ENCODE measurements at places on chromosomes 16 and 17. TPM values are rescaled to one million over a fixed set of nuclear protein-coding genes. Genes with fewer than 3 reads are reported as not detected.

PRSS27 gene
- 0.11 TPM for total RNA-seq

TAX1BP3 gene
- total RNA-seq, result 165 TPM

DNA sequence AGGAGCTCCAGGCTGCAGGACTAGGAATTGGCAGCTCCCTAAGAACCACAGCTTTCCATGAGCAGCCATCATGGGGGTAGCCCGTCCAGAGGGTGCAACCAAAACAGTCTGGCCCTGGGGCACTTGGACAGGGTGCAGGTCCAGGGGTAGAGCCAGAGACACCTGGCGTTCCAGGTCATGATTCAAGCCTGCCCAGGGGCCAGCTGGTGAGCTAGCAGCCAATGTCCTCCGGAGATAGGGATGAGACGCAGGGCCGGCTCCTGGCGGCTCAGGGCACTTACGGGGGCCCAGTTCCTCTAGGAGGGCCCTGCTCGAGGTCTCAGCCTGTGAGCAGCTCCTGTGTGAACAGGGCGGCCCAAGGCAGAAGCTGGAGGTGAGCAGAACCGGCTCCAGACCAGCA, 22.1 kb downstream of the PIEZO1 start:
- H3K27me3 ChIP-seq, result no peaks in the 10 kb centered on the region
- H3K27ac ChIP-seq, result no peak overlapping the region
- no peak overlapping the region for H3K4me3 ChIP-seq
- H3K36me3 ChIP-seq, result no peaks in the 10 kb centered on the region
- peaks cover 47% of the 10 kb centered on the region for H3K4me1 ChIP-seq

- no peak for DNase-seq
- no peaks in the 10 kb centered on the region for H3K27me3 ChIP-seq
- H3K4me3 ChIP-seq, result no peak overlapping the region
- peak overlapping the region; percentile 67 for H3K27ac ChIP-seq
- H3K4me1 ChIP-seq, result peaks cover 42% of the 10 kb centered on the region
Observed at GRCh38 chr17:45087504-45087975, 26.4 kb downstream of the NMT1 start.

DNA sequence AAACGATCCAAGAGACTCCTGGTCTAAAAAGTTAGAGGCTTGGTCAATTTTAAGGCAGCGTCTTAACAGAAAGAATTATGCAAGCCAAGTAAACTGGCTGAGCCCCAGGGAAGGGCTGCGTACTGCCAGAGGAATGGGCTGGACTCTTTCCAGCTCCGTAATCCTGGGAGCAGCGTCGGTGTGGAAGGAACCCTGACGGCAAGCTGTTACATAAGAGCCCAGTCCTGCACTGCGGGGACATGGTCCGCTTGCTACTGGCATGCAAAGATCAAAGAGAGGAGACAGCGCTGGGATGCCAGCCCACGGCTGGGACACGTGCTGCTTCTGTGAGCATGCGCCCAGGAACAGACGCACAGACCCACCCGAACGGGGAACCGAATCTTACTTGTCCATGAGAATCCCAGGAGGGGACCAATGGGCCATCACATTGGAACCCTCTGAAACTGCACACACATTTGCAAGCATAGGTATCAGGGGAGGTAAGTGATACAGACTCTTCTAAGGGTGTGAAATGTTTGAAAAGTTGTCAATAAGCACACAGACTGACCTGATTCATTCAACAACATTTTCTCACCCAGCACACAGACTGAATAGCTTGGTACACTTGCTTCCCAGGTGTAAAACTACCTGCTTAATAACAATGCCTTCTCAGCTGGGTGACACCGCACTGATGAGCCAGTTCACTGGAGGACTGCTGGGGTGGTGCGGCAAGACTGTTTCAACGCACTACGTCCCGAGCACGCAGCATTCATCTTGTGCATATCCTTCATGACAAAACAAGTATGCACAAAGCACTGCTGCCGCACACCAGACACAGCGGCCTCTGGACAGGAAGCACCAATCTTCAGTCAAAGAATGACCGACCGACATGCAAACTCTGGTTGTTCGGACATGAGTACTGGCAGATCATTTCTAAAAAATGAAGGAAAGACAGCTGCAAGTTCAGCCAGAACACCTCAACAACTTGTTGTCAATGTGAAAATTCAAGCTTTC, 94.9 kb downstream of the ANKRD11 start:
- H3K36me3 ChIP-seq, result no peaks in the 10 kb centered on the region
- H3K27me3 ChIP-seq, result no peaks in the 10 kb centered on the region
- DNase-seq, result peak; percentile 87
- peak overlapping the region; percentile 24 for H3K4me3 ChIP-seq

DNA sequence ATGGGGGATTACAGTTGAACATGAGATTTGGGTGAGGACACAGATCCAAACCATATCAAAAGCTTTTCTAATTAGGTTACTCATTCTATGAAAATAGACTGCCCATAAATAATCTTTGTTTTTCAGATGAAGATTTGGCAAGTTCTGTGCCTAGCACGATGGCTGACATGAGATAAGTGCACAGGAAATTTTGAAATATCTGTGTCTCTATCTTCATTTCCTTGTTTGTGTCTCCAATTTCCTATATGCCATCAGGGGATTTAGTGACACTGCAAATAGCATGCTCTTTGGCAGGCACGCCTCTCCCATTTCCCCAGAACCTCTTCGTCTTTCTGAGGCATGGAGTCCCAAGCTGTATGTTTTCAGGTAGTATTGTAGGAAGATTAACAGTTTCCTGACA, 544.6 kb downstream of the CDH13 start:
- H3K27me3 ChIP-seq, result no peaks in the 10 kb centered on the region
- H3K36me3 ChIP-seq, result no peaks in the 10 kb centered on the region
- no peaks in the 10 kb centered on the region for H3K4me1 ChIP-seq
- no peak overlapping the region for H3K4me3 ChIP-seq
- no peak for DNase-seq

WNT9B gene
- total RNA-seq, result 0.85 TPM

DNA sequence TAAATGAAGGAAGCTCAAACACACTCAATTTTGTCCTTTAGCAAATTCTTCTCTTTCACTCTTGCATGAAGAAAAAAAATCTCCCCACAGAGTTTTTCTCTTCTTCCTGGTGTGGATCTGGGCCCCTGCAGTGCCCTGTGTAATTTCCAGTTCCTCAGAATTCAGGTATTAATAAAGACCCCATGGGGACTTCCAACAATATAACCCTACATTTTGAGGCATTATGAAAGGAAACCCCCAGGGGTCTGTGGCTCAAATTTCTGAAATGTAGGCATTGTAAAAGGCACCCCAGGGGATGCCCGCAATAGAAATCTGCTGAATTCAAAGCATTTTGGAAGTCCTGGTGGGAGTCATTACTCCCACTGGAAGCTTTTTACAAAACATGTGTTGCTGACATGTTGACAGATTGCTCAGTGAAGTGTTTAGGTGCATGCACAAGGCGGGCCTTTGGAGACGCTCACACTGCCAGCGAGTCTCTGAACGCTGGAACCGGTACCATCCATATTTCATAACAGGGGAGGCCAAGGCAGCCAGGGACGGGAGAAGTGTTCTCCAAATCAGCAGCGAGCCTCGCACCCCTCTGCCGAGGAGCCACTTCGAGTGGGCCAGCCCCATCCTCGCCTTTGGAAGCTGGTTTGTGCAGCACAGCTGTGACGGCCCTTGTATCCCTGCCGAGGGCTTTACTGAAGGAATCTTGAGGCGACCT, 154.0 kb downstream of the ZNF423 start:
- peak overlapping the region; percentile 21 for H3K4me3 ChIP-seq
- peak overlapping the region; percentile 84 for H3K27ac ChIP-seq
- no peaks in the 10 kb centered on the region for H3K36me3 ChIP-seq

Measured in left ventricle myocardium inferior (tissue), 1 donor.